ENCODE measurements at places on chromosomes 2 and 18.

GRCh38 chr2:20953146-20953824 lies 90.6 kb downstream of the APOB start:
- DNase-seq = no peak

DNA sequence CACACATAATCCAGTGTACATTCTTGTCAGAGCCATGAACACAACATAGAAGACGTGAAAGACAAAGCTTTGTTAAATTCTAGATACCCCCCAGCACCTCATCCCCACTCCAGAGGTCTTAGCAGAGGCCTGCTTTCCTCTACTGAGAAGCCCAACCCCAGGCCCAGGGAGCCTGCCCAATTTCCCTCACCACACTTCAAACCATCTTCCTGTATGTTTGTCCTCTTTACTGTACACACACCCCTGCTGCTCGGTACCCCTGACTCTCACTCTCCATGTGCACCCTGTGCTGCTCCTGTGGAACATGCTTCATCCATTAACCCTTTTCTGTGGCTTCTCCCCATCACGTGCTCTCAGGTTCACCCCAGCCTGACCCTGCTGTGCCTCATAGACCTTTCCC lies 37.2 kb downstream of the BOLA3 start:
- no peak for DNase-seq

DNA sequence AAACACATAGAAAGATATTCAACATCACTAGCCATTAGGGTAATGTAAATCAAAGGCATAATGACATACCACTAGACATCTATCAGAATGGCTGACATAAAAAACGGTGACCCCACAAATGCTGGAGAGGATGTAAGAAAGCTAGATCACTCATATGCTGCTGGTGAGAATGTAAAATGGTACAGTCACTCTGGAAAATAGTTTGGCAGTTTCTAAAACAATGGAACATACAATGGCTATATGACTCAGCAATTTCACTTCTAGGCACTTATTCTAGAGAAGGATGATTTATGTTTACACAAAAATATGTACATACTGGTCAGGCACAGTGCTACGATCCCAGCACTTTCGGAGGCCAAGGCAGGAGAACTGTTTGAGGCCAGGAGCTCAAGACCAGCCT lies 87.3 kb downstream of the COLEC12 start:
- no peak for DNase-seq

DNA sequence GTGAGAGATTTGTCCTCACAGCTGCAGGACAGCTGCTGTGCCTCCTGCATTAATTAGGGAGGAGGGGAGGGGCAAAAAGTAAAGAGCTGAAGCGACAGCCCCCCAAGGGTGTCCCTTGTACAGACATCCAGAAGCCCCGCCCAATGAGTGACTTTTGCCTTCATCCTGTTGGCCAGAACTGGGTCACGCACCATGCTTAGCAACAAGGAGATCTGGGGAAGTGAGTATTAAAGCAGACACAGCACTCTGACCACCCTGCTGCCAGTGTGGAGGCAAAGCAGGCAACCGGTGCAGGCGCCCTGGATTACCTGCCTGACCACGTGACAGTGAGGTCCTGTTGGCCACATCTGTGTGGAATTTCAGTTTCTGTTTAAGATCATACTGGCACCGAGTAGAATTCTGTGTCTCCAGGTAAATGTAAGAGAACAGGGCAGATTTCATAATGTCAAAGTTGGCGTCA lies 21.5 kb upstream of the BIN1 start:
- DNase-seq = no peak

DNA sequence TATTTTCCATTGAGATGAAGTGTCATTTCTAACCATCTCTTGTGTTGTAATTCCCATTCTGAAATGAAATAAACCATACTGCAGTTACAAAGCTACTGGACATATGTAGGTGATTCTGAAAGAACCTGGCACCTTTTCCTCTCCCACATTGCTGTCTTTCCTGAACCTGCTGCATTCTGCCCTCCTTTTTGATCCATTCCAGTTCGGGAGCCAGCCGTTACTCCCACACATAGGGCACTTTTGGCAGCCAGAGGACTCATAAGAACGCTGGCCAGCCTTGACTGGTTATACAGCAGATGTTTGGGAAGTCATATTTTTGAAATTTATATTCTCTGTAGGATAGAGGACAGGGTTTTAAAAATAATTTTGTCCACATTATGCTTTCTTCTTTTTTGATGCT lies 369.8 kb upstream of the CDH7 start:
- DNase-seq = no peak

GRCh38 chr2:1099418-1099817 lies 148.8 kb downstream of the SNTG2 start:
- no peak for DNase-seq

DNA sequence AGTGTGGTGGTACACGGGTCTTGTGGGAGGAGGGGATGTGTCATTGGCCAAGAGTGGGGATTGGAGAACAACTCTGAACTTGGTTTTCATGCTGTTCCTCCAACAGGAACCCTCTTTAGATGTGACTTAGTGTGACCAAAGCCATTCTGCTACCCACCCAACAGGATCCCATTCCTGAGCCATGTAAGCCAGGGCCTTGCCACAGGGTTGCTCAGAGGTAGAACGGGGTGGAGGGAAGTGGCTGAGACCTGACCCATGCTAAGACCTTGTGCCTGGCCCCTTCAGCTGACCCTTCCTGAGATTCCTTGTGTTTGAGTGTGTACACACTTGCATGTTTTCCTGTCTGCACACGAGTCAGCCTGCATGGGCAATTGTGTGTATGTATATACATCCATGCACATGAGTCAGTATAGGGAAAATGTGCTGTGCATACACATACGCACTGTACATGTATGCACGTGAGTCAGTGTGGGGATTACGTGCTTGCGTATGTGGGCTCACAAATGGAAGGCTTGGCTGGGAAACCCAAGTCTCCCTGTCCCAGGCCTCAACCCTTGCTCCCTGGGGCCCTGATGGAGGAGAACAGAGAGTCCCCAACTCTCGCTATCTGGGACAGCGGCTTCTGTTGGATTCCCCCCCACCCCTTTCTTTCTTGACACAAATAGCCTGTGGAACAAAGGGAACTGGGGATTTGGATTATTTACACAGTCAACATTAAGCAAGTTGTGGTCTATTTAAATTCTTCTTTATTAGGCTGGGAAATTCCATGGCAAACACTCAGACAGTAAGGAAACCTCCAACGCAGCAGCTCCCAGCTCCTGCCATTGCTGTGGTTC lies 339.8 kb downstream of the DYSF start:
- no peak for DNase-seq

GRCh38 chr2:43142921-43143438 lies 83.4 kb downstream of the ZFP36L2 start:
- DNase-seq = no peak

- no peak for DNase-seq
Measured at GRCh38 chr2:149562324-149562723, 25.3 kb downstream of the MMADHC start.

- no peak for DNase-seq
Measured at GRCh38 chr2:110873597-110874452, 141.5 kb downstream of the ACOXL start.

- no peak for DNase-seq
Measured at GRCh38 chr2:12554224-12555011, 162.3 kb upstream of the TRIB2 start.

- no peak for DNase-seq
Measured at GRCh38 chr2:133516405-133517026, 51.7 kb downstream of the NCKAP5 start.

GRCh38 chr2:205760157-205760556 lies 77.9 kb downstream of the NRP2 start:
- DNase-seq = no peak

- DNase-seq = no peak
Measured at GRCh38 chr18:3500016-3500415, 50.0 kb downstream of the TGIF1 start.

DNA sequence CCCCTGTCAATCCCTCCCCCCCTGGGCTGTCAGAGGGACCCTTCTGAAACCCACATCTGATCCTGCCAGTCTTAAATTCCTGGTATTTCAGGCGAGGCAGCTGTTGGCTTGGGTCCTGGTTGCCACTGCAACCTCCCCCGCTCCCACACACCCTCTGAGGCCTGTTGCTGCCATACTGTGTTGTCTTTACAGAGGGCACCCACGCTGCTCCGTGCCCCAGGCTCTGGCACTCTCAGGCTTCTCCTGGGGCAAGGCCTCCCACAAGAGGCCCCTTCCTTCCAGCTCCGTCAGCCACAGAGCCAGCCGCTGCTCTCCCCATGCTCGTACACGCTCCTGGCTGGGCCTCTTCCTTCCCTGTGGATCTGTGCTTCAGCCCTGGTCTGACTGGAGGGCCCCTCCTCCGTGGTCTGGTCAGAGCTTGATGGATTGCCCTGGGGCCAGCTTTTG lies 8.6 kb downstream of the CABLES1 start:
- no peak for DNase-seq

DNA sequence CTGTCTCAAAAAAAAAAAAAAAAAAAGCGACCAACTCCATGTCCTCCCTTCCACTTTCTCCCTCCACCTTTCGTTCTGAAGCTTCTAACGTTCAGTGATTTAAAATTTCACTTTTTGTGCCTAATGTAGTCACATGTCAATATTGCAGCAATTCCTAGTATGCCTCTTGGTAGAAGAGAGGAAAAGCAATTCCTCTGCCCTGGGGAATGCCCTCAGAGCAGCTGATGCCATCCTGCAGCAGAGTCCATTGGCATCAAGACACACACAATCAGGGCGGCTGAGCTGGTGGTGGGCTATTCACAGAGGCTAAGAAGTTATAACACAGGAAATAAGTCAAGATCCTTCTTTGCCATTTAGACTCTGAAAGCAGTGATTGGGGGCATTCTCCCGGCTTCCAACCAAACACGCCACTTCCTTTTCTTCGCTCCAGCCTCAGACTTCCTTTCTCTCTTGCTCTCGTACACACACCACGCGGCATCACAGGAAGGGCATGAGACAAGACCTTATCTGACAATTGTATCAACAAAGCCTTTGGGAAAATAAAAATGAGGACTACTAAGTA lies 71.9 kb downstream of the MOGAT1 start:
- DNase-seq = no peak

DNA sequence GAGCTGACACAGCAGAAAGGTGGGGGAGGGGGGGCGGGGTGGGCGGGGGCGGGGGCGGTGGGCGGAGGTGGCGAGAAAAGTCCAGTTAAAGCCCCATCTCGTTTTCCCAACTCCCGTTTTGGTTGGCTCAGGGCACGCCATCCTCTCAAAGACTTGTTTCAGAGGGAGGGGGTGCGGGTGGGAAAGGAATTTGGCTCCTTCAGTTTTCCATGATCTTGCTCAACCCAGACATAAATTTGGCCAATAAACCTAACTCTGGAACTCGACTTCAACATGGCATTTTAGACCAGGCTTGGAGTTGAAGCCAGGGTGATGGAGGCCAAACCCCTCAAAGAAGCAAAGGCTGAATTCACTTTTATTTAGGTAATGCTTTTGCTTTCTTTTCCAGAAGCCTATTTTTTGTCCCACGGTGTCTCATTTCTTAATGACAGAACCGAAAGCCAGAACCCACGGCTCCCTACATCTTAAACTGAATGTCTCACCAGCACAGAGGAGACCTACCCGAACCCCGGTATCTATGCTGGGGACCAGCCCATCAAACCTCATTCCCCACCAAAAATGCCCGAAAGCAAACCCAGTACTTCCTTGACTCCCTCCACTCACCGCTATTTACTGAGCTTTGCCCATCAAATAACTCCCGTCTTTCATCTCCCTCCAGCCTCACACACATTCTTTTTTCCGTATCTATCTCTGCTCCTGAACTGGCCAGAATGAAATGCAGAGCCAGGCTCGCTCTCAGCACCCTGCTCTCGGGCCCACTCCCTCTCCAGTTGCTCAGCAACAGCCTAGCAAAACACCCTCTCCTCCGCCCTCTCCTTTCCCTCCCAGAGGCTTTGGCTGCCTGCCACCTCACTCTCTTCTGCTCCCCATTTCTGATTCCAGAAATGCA lies 4.3 kb downstream of the IGFBP5 start:
- DNase-seq = no peak

DNA sequence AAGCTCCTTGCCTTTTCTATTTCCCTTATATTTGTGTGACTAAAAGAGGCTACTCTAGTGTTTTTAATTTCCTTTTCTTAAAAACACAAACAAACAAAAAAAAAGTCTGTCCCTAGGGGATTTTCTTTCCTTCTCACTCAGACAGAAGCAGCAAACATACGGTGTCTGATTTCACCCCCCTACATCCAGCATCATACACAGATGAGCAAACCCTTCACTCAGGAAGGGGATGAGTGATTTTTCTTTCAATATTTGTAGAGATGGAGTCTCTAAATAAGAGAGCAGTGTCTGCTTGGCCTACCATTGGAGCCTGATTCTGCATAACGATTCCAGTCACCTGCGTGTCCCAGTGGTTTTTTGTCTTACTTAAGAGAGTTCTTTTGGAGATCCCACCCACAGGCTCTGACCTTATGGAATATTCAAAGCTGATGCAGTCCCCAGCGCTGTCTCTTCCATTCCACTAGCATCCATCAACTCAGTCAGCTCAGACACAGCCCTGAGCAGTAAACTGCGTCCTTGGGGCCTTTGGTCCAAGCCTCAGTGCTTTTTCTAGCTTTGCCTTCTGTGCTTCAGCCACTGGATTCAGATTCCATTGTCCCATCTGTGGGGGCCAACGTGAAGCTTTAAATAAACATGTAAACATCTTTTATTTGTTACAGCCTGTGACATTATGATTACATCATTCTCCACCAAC lies 52.6 kb upstream of the TPO start:
- DNase-seq = no peak

DNA sequence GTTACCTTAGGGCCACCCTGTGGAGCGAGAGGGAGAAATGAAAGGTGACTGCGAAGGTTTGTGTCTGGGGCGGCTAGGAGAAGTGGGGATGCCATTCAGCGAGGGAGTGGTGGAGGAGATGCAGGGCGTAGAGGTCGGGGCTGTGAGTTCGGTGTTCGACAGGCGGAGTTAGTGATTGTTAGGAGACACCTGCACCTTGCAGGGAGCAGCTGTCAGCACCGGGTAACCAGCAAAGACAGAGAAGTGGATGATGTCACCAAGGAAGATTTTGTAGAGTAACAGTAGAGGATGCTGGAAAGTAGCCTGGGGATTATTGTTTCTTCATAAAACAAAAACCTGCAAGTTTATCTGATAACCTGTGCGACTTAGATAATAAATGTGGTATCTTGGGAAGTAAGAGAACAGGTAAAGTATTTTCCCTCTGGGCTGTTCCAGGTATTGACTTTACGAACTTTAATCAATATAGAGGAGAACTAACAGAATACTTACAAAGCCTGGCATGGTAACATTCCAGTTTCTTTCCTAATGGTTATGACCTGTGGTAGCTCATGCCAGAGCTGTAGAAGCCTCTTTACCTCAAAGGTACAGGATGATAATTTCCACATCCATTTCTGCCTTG lies 63.8 kb downstream of the SPTBN1 start:
- no peak for DNase-seq

GRCh38 chr18:35267161-35267651 lies 22.8 kb downstream of the ZSCAN30 start:
- DNase-seq = peak; percentile 59

DNA sequence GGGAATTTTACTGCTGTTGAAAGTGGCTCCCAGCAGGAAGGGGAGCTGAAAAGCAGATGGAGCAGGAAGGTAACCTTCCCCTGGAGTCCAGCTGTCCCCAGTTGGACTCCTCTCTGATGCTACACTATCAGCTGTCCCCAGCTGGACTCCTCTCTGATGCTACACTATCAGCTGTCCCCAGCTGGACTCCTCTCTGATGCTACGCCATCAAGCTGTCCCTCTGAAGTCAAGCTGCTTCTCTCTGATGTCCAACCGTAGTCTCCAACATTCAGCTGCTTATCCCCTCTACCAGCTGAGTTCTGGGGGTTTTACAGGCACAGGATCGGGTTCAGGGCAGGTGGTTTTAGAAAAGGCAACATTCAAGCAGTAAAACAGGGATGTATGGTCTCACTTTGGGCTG lies 19.8 kb upstream of the SUCLG1 start:
- DNase-seq = no peak

Data from activated T-helper 1 cell treated with Interleukin-2 at 50 U/mL for 16 hours (primary cell).